ENCODE measurements at places on chromosomes 11 and 22. TPM values are rescaled to one million over a fixed set of nuclear protein-coding genes. Genes with fewer than 3 reads are reported as not detected.

DNA sequence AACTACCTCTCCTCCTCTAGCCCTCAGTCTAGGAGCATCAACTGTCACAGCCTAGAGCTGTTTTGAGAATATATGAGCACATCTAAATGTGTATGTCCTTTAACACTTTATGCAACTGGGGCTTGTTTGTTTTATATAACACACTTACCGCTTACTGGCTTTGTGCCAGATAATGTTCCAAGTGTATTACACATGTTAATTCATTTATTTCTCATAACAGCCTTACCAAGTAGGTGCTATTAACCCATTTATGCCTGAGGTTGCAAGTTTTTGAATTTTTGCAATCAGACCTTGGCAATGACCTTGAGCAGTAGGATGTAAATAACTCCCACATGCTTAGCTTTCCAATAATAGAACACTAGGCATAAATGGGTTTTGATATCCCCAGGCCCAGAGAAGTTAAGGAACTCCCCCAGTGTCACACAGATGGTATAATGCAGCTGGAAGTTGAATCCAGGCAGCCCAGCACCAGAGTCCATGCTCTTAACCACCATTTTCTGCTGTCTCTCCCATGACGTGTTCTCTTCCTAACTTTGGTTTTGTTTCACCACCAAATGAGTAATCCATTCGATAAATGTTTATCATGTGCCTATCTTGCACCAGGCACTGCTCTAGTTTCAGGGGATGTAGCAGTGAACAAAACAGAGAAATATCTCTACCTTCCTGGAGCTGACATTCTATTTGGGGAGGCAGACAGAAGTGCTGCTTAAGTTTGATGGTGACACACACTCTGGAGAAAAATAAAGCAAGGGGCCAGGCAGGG, 23.1 kb downstream of the PRDM11 start:
- DNase-seq = no peak

DNA sequence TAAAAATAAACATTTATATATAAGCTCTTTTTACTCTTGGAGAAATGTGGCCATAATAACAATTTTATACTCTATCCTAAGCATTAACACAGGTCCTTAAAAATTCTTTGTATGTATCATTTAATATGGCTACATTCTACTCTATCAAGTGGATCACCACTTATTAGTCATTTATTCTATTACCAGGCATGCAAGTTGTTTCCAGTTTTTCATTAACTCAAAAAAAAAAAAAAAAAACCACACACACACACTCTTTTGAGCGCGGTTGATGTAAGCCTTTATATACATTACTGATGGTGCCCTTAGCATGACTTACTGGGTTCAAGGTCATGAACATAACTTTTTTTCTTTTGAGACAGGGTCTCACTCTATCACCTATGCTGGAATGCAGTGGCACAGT, 47.1 kb upstream of the MICAL2 start:
- no peak for DNase-seq

Gene HEPN1
- total RNA-seq = not detected

Gene MS4A1
- total RNA-seq = not detected

Gene TNRC6B
- total RNA-seq = 43.6 TPM
